Stimulated activated CD8-positive, alpha-beta memory T cell treated with anti-CD3 and anti-CD28 coated beads, Interleukin-2, amount 100 ng/mL, for 1 hour (primary cell): ENCODE measurements at places on chromosomes 7 and 10.

GRCh38 chr7:98105942-98106544 lies 619 bp upstream of the LMTK2 start:
- DNase-seq, result no peak

DNA sequence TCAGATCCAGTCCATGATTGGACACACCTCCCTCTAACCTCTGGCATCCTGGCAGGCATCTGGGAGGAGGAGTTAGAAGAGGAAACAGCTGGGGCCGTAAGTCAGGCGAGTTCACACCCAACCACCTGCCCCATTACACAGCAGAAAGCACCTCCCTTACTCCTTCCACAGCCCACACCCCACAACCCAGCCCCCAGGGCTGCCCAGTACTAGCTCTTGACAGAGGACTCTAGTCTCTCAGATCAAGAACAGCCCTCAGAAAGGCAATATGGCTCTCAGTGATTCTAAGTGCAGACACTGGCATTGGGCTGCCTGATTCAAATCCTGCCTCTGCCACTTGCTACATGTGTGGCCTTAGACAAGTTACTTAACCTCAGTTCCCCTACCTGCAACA lies 34.1 kb downstream of the KCNMA1 start:
- DNase-seq, result no peak

DNA sequence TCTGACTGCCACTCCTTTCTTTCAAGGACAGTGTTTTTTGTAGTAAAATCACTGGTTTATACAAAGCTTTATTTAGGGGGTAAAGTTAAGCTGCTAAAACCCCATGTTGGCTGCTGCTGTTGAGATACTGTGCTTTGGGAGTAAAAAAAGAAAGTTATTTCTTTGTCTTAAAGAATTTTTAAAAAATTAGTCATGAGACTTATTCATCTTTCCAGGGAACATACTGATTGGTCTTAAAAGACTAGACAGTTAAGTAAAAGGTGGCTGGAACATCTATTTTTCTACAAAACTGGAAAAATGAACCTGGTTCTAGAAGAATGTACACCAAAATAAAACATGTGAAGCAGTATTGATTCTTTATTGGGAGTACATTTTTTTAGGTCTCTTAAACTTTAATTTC lies 20.6 kb downstream of the BBIP1 start:
- DNase-seq, result no peak

DNA sequence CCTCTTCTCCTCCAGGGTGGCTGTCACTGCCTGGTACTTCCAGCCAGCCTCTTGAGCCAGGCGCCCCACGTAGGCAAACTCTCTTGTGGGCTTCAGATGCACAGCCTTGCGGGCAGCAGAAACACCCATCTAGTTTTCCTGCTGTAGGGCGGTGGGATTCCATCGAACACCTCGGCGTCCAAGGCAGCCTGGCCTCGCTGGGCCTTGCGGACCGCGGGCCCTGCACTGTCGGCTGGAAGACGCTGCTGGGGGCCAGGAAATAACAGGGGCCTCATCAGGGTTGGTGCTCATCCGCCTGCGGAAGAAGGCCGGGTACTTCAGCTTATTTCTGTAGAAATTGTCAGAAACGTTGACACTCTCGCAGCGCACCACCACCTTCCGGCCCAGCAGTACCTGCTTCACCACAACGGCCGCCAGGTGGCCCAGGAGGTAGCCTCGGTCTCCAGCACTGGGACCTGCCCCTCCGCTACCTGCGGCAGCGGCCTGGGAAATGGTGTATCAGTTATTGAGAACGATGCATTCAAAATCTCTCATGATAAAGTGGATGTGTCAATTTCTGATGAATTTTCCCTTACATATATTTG lies 61.1 kb downstream of the WDFY4 start:
- no peak for DNase-seq

- no peak for DNase-seq
Measured at GRCh38 chr10:132788180-132788830, 2.4 kb upstream of the NKX6-2 start.

GRCh38 chr10:103915796-103916195 lies 2.2 kb downstream of the STN1 start:
- DNase-seq, result no peak

- DNase-seq, result no peak
Measured at GRCh38 chr7:33854178-33854577, 51.2 kb upstream of the BMPER start.

GRCh38 chr10:3467052-3467951 lies 294.7 kb upstream of the PITRM1 start:
- DNase-seq, result no peak

GRCh38 chr10:94069884-94070283 lies 76.2 kb downstream of the PLCE1 start:
- DNase-seq, result no peak

DNA sequence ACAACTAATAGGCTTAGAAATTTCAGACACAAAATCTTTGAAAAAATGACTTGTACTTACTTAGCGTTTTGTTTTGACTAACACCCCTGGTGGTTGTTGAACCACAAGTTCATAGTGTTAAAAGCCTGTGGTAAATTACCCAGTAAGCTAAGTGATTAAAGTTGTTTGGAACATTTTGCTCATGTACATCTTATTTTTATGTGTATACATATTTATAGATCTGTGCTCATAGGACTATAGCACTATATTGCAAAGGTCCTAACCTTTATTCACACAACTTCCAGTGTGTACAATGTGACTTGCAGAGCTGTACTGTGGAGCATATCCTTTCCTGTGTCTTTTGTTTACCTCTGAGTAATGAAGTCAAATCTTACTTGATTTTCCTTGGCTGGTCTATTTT lies 79.6 kb downstream of the BMPR1A start:
- DNase-seq, result no peak

DNA sequence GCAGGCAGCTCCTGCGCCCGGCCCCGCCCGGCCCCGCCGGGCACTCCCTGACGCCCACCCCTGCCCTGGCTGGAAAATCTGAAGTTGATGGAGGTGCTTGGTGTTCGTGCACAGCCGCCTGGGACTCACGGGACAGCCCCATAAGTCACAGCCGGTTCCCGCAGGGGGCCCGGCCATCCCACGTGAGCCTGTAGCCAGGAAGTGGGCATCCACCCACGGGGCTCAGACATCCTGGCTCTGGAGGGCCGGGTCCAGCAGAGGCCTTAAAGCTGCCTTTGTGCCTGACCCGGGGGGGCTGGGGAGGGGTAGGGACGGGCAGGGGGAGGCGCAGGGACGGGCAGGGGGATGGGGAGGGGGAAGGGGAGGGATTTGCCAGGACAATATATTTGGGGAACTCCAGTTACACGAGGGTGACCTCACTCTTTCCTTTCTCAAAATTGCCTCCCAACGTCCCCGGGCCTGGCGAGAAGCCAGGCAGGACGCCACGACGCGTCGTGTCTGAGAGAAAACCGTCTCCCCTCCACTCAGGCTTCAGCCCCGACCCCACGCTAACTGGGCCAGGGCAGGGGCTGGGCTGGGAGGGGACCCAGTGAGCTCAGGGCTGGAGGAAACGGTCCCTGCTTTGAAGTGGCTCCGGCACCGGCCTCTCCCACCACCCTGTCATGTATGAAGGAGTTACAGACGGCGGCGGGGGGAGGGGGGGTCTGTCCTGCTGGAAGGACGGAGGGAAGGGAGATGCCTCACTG lies 82.1 kb upstream of the PDGFA start:
- peak; percentile 69 for DNase-seq

DNA sequence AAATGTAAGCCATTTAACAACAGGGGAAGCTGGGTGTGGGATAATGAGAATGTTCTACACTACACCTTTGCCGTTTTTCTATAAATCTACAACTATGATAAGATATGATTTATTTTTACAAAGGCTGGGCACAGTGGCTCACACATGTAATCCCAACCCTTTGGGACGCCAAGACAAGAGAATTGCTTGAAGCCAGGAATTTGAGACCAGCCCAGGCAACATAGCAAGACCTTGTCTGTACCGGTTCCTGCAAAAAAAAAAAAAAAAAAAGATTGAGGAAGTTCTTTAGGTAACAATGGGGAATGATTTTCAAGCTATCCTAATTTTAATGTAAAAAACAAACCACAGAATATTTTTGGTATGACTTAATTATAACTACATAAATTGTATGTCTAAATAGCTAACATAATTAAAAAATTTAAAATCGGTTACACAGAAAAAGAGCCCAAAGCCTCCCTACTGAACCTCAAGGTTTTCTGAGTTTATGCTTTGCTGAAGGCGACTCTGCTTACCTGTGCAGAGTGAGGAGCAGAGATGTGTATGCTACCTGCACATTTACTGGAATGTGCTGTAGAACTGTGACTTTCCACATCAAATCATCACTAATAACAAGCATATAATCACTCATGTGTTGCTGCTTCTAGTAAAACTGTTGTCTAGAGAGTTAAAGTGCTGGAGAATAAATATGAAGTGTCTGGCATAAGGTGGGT lies 163.4 kb downstream of the ATE1 start:
- DNase-seq, result no peak

GRCh38 chr10:13001041-13001886 lies at the start of gene CCDC3:
Gene CCDC3, minus strand, starts transcription at chr10:13001713. Its CDS starts 143 bp downstream, at chr10:13001570.
- DNase-seq, result no peak

DNA sequence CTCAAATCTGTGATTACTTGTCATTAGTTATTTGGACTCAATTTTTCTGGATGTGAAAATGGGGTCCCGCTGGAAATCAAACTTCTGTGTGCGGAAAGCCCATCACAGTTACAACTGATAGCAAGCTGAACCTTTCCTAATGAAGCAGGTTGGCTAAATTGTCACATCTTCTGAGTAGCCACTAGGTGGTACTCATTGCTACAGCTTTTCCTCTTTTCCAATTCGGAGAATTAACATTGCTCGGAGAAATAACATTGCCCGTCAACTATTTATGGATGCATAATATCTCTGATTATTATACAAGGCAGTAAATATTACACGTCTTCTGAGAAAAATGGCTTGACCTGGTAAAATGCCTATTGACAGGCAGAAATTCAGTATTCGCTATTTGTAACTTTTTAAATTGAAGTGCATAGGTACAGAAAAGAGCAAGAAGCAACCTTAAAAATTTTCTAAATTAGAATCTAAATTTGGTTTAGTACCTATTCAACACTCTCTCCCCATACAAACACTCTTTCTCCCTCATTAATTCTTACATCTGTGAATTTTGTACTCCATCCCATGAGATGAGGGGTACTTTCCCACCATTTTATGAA lies 17.3 kb upstream of the BLOC1S2 start:
- DNase-seq, result no peak

GRCh38 chr7:112886208-112886607 lies 96.0 kb upstream of the TMEM168 start:
- no peak for DNase-seq

GRCh38 chr10:48649349-48649944 lies 35.2 kb upstream of the WDFY4 start:
- DNase-seq, result no peak

GRCh38 chr10:124213899-124214510 lies 120.6 kb upstream of the CHST15 start:
- DNase-seq, result no peak

- no peak for DNase-seq
Measured at GRCh38 chr10:93598157-93598556, 2.9 kb downstream of the RBP4 start.

DNA sequence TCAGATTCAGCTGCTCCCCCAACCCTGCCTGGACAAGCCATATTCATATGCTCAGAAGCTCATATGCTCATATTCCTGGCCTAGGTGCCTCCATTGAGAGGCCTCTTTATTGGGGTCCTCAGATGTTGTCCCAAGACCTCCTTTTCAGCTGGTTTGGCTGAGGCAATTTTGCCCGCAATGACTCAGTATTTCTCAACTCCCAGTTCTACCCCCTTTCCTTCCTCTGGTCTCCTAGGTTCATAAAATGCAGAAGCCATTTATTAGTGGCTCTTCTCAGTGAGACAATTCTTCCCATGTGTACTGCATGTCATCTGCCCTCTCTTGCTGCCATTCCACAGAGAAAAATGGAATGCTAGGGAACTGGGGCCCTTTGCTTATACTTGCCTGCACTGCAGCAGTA lies 110.7 kb downstream of the INHBA start:
- no peak for DNase-seq

DNA sequence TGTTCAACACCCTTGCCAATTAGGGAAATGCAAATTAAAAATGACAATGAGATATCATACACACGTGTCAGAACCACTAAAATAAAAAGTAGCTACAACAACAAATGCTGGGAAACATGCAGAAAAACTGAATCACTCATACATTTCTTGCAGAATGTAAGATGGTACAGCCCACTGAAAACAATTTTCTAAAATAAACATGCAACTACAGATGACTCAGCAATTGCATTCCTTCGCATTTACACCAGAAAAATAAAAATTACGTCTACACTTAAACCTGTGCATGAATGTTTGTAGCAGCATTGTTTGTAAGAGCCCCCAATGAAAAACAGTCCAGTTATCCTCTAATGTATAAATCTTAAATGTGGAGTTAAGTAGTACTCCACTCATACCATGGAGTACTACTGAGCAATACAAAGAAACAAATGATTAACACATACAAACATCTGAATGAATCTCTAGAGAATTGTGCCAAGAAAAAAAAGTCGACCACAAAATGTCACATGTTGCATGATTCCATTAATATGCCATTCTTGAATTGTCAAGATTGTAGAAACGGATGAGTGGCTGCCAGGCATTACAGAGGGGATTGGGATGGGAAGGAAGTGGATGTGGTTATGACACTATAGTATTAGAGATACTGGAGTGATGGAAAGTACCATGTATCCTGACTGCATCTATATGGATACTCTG lies 134.6 kb upstream of the NPSR1 start:
- DNase-seq, result no peak

DNA sequence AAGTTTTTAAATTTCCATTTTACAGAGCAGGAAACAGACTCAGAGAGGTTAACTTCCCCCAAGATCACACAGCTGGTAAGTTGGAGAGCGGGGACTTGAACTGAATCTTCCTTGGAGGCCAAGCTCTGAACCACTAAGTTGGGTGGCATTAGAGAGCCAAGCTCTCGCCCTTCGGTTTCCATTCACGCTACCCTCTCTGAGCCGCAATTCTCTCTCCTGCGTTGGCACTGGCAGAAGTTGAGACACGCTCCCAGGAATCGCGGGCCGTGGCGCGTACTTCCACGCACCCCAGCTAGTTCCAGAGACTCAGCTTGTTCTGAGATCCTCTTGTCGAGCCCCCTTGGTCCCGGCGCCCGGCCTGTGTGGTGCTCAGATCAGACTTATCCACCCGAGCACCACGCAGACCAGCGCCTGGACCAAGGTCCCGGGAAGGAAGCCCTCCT lies 29.3 kb upstream of the VAX1 start:
- no peak for DNase-seq

DNA sequence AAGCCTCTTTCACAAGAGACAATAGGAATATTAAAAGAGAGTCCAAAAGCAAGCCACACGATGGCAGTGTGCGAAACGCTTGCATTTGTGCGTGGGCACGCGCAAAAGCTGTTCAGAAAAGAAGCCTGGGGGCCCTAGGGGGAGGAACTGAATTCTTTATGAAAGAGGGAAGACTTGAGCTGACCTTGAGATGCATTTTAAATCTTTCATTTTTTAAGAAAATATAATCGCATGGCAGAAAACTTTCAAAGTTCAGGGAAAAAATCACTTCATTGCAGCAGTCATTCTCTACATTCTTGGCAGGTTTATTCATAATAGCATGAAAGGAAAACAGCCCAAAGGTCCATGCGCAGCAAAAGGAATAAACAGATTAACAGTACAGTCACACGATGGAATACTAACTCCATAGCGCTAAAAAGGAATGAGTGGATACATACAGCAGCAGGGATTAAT lies 206.5 kb upstream of the PRKCQ start:
- DNase-seq, result no peak
